GM23248 (cell line): ENCODE measurements at places on chromosomes 4 and X. TPM values are rescaled to one million over a fixed set of nuclear protein-coding genes. Genes with fewer than 3 reads are reported as not detected.
A peak's percentile ranks its signal among the peaks of the same experiment; 100 is the strongest.

DNA sequence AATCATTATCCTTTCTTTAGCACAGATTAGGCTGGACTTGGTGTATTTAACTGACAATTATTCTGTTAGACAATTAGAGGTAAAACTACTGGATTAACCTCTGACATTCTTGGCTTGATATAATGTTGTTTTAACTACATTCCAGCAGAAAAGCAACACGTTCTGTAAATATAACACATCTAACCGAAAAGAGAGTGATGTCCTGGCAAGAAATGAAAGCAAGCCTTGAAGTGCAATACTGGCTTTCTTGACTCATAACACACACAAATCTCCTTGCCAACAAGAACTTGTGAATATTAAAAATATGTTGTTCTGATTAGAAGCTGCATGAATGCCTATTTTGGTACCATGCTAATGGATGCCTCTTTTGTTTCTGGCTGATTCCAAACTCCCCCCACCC is 76.4 kb downstream of the EFHC2 start:
- DNase-seq: peak; percentile 4

The NCBP2L gene
- total RNA-seq: not detected in 2 replicates

DNA sequence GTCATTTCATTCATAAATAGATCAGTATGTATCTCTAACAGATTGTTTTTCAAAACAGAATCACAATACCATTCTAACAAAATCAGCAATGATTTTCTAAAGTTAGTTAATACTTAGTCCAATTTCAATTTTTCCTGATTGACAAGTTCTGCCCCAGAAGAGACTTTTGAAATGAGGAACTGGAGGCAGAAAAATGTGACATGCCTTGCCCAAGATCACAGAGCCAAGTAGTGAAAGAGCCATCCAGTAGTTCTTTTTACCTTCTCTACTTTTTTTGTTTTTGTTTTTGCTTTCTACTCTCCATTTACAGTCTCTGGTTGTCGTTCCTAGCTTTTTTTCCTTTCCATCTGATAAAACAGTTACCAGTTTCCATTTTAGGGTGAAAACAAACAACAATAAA is 129.3 kb upstream of the TMEM164 start:
- no peak for DNase-seq

DNA sequence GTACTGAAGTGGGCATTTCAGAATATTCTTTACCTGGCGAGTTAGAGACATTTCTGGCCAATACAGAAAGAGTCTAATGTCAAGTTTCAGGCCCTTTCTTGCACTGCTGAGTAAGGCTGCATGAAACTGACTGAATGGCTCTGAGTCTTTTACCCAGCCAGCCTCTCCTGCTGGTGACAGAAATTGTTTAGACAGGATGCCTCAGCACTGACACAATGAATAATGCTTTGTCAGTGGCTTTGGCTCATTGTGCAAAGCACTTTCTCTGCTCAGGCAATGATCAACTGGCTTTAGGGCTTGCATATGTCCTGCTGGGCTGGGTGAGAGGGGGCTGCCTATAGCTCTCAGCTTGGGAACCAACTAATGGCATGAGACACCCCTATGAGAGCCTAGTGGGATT is 45.5 kb downstream of the CLNK start:
- DNase-seq: no peak

GRCh38 chr4:53693909-53694308 is 102.6 kb upstream of the LNX1 start:
- DNase-seq: no peak

DNA sequence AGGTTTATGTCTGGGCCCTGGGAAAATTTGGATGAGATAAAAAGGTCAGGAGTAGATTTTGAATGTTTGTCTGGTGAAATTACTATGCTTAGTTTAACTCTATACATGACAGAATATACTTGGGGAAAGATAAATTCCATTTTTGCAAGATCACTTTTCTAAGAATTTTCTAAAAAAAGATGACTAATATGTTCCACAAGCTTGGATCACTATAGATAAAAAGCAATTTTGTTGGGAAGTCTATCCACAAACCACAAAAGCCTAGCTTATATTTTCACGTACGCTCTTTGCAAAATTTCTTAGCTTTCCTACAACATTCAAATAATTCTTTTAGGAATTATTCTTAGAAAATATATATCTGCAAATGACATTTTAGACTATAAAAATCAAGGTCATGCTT is 20.6 kb upstream of the COQ2 start:
- DNase-seq: peak; percentile 4

The GASK1B gene
- 4.8 and 6.2 TPM in 2 replicates for total RNA-seq

GRCh38 chr4:14965071-14965470 is 37.2 kb upstream of the CPEB2 start:
- DNase-seq: no peak
